Spinal cord (tissue), 10 donors: ENCODE measurements at places on chromosomes 12 and 14.

GRCh38 chr12:75982169-75982564 lies 49.4 kb downstream of the PHLDA1 start:
- no peak for DNase-seq

DNA sequence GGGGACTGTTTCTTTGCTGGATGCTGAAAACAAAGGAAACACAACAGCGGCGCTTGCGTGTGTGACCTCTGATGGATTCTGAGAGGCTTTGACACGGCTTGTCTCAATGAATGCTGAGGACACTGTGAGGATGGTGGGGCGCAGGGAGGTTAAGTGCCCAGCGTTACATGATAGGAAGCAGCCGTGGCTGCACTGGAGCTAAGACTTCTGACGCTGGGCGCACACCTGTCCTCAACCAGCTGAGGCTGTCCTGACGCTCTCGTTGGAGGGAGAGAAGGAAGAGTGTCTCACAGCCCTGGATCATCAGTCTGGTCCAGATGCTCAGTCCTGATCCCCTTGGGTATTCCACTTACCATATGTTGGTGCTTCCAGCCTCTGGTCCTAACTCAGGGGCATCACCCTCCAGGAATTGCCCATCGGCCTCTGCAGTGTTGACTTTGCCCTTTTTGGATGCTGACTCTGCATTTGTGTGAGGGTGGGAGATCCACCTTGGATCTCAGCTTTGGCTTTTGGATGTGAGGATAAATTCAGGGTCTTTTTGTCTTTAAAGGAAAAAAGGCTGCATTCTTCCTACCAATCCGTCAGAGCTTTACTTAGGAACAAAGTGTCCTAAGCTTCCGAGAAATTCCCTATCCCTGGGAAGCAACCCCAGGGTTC lies 125.2 kb downstream of the ZNF664 start:
- DNase-seq, result no peak

DNA sequence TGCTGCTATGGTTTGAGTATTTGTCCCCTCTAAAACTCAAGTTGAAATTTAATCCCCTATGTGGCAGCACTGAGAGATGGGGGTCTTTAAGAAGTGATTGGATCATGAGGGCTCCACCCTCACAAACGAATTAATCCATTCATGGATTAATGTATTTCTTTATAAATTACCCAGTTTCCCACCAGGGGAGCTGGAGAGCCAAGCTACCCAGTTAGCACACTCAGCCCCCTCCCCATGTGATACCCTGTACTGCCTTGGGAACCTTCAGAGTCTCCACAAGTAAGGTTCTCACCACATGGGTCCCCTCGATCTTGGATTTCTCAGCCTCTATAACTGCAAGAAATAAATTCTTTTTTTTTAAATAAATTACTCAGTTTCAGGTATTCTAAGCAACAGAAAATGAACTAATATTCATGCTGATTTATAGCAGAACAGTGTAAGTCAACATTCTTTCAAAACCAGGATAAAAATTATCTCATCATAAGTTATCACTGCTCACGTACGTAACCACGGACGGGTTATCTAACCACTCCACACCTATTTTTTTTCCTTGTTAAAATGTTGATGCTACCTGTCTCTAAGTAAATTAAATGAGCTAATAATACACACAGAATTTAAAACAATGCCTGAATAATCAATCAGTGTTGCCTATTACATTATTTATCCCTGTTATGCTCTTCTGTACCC lies 3.6 kb downstream of the NAP1L1 start:
- no peak for DNase-seq

- DNase-seq, result no peak
Observed at GRCh38 chr14:59827401-59827800, 43.2 kb downstream of the RTN1 start.

- DNase-seq, result no peak
Observed at GRCh38 chr14:22370084-22370847, 218.8 kb downstream of the DAD1 start.

GRCh38 chr12:23880988-23881387 lies 68.5 kb downstream of the SOX5 start:
- no peak for DNase-seq

DNA sequence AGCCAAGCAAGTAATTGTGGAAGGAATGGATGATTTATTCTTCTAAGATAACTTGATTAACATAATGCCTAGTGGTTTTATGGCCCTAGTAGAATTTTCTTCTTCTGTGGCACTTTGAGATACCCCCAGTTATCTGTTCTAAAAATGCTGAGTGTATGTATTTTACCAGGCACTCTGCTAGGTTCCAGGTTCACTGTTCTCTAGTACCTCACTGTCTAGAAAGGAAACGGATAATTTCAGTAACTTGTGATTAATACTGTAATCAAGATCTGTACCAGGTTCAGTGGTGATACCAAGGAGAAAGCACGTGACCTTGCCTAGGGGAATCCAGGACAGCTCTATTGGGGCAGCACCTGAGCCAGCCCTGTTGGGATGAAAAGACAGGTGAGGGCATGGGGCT lies 8.0 kb downstream of the ANO6 start:
- no peak for DNase-seq

- DNase-seq, result no peak
Observed at GRCh38 chr12:107525719-107526554, 159.7 kb upstream of the PWP1 start.

DNA sequence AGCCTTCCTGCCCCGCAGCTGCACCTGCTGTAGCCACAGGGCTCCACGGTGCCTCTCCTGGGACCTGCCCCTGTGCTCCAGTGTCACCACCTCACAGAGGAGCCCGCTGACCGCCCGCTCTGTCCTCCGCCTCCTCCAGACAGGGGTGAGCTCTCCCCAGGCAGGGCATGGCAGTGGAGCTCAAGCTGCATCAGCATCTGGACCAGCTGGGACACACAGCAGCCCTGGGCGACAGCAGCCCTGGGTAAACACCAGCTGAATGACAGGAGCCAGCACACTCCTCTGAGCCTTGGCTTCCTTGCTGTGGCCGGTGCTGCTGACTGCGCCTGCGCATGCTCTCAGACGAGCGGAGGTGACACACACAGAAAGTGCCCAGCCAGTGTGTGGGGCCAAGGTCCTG lies 22.0 kb downstream of the CHGA start:
- no peak for DNase-seq

DNA sequence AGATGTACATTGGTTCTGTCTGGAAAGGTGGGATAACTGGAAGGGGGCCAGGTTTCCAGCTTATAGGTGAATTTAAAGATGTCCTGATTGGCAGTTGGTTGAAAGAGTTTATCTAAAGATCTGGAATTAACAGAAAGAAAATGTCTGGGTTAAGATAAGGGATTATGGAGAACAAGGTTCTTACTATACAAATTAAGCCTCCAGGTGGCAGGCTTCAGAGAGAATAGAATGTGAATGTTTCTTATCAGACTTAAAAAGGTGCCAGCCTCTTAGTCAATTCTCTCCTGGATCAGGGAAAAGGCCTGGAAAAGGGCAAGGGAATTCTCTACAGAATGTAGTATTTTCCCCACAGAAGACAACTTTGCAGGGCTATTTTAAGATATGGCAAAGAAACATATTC lies 53.1 kb downstream of the CNTN1 start:
- DNase-seq, result no peak

DNA sequence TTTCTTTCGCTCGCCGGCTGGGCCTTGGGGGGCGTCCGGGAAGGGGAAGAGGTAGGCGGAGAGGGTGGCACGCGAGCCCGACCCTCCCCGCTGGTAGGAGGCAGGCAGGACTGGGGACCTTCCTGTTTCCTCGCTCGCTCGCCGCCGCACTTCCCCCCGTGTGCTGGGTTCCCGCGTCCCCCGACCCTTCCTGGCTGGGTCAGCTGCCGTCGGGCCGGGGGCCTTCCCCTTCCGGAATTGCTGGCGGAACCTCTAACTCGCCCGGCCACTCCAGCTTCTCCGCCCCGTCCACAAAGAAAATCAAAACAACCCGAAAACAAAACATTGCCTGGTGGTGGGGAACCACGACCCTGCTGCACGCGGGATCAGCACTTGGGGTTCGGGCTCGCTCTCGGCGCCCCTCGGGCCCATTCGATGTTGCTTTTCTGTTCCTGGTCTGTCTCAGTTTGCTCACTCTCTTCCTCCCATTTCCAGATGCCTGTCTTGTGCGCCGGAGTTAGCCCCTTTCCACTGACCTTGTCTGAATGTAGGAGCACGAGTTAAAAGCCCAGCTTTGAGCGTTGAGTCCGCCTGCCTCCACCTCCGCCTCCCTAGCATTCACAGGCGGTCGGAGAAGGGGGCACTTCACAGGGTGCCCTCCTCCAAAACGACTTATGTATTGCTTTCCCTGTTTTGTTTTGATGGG lies 581 bp downstream of the PAPOLA start:
- DNase-seq, result peak; percentile 54

GRCh38 chr14:76736514-76736913 lies 24.8 kb upstream of the VASH1 start:
- no peak for DNase-seq

- DNase-seq, result no peak
Observed at GRCh38 chr14:25080682-25081081, 30.7 kb upstream of the STXBP6 start.

- no peak for DNase-seq
Observed at GRCh38 chr14:35985474-35986218, 159.5 kb downstream of the BRMS1L start.

DNA sequence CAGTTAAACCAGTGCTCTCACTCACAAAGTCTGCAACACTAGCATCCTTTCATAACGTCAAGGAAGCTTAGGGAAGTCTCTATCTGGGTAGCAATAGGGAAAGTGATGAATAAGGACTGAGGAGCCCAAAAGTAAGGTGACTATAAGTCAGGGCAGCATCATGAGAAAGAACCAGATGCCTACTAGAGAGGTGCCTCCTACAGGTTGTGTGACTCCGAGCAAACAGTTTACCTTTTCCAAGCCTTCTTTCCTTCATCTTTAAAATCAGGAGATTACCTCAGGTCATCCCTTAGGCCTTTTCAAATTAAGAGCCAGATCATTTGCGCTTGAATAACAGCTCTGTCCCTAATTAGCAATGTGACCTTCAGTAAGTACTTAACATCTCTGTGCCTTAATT lies 40.2 kb downstream of the RTN1 start:
- DNase-seq, result no peak

DNA sequence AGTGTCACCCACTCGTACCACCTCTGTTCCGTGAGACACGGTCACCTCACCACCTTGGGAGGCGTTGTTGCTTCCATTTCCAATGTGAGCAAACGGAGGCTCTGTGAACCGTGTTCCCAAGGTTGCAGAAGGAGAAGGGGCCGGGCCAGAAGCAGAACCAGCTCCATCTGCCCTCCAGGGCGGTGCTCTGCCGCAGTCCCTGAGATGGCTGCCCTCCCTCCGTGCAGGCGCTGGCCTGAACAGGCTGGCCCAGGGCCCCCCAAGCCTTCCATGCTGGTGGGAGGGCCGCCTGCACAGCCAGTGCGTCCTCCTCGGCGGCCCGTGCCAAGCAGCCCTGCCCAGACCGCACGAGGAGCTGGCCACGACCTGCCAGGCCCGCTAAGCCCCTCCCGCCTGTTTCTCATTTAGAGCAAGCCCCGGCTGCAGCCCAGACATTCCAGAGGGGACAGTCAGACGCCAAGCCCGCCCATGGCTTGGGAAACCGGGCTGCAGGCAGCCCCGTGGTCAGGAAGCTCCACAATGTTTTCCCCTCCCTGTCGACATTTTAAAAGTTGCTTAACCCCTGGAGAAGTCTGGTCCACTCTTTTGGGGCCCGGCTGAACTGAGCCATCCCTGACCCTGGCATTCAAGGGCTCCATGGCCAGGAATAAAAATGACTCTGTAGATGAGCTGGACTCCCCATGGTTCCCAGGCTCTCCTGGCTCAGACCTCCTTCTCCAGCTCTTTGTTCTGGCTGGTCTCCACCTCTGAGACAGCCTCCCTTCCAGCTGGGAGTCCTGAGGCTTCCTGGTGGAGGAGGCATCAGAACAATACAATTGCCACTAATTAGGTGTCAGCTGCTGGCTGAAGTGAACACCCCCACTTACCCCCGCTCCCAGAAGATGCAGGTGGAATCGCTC lies 236.0 kb downstream of the BCL11B start:
- no peak for DNase-seq

GRCh38 chr14:55359307-55359706 lies 52.3 kb downstream of the ATG14 start:
- DNase-seq, result no peak

DNA sequence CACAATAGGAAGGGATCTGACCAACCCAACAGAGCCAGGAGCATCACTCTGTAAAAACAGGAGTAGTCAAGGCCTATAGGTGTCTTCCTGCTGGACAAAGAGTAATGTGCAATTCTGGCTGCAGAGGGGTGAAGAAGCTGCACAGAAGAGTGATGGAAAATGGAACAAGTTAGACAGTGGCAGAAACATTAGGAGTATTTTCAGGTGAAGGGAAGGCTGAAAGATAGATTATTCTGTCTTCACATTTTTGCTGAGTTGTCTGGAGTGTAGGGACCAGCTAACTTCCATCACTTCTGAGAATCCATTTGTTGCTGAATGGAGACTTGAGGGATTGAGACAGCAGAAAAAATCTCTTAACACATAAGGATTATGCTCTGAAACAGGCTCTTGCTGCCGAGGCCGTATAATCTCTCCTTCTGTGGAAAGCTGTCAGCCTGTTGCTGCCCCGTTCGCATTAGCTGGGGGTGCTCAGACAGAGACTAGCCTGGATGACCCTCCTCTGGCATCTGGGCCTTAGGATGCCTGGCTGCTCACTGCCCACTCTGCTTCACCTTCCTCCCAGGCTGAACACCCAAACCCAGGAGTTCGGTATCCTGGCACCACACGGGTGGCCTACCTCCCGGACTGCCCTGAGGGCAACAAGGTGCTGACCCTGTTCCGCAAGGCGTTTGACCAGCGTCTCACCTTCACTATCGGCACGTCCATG lies 3.1 kb upstream of the ARHGEF25 start:
- DNase-seq, result no peak

GRCh38 chr14:67510121-67510520 lies 21.6 kb upstream of the TMEM229B start:
- no peak for DNase-seq
